ENCODE measurements at places on chromosomes 12 and 14.

GRCh38 chr12:100512692-100513091, 39.0 kb downstream of the NR1H4 start:
- no peak for DNase-seq

GRCh38 chr14:79629411-79630287, 581.7 kb downstream of the DIO2 start:
- no peak for DNase-seq

DNA sequence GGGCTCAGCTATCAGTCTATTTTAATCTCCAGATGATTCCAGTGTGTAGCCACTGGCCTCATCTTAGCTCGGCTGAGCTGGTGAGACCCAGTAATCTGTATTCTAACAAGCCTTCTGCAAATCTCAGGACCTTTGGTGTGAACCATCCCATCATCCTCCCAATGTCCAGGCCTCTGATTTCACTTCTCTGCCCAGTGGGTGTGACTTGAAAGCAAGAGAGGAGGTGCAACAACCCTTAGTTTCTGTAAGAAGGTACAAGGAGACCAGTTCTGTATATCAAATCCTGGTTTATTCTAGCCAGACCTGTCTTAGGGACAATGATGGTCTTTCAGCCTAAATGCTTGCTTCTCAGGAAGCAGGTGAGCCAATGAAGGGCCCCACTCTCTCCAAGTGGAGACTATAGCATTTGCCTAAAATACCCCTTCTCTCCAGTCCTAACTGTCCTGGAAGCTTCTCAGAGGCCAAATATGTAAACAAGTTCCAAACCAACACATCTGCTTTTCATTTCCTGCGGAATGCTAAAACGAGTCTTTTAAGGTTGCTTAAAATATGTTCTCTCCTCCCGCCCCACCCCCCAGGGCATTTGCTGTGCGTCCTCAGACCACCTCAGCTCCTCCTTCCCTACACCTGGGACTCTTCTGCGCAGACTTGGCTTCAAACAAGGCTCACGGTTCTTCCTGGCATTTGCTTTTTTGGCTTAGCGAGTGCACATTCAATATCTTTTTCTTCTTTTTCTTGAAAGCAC, 78.4 kb upstream of the FUT8 start:
- DNase-seq, result no peak

DNA sequence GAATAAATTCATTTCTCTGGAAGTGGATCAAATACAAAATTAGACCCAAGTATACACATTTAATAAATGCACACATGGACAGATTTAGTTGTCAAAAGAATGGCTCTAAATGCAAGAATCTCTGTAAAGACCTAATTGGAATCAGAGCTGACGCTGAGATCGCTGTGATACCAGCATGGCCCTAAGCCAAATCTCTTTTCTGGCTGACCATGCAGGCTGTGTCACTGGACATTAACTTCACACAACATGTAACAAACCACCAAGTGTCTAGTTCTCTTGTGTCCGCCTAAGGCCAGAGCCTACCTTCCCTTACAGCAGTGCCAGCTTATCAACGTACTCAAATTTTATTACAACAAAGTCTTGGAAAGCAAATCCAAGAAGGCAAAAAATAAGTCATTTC, 127.5 kb downstream of the MED13L start:
- no peak for DNase-seq

- no peak for DNase-seq
Observed at GRCh38 chr12:47224563-47225133, 144.9 kb upstream of the AMIGO2 start.

DNA sequence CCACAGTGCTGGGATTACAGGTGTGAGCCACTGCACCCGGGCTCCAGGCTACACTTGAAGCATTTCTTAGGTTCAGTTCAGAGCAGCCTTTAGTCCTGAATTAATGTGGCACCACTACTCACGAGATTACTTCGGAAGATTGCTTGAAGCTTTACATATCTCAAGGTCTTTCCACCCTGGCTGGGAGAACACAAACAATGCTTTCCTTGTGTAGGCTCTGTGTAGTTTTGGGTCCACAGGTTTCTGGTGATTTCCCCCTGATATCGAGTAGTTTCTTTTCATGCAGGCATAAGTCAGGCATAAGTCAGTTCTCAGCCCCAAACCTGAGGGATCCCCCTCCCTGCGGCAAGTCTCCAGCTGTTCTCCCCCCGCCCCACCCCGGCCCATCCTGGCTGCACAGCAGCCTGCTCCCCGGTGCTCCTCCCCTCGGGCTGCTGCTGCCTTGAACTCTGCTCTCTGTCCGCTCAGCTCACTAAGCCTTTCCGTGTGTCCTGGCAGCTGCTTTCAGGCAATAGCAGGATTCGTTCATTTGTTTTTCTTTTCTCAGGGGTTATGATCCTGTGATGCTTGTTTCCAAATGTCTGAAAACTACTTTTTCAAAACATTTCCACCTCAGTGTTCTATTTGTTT, 417.7 kb downstream of the TMEM121 start:
- no peak for DNase-seq

- no peak for DNase-seq
Observed at GRCh38 chr14:99777951-99778350, 15.3 kb upstream of the EML1 start.

DNA sequence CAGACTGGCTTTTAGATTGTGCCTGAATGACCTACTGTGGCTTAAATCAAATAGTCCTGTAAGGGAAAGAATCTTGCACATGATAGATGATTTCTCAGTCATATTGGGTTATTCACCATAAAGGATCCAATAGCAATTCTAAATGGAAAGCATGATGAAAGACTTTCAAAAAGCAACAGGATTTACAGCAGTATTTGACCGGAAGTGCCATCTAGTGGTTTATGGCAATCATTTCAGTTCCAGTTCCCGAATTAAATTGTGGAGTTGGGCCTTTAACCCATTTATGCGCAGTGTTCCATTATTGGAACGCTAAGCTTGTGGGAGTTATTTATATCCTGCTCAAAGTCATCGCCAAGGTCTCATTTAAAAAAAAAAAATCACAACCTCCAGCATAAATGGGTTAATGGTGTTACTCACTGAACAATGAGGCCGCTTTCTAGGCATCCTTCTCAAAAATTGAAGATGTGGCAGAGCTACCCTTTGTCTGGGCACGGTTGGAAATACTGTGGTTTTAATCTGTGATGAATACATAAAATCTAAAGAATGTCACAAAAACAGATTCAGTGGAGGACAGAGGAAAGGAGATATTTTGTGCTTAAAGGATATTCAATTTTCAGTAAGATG, 60.8 kb upstream of the REP15 start:
- DNase-seq, result no peak
